ENCODE measurements at places on chromosomes 12 and 14. TPM values are rescaled to one million over a fixed set of nuclear protein-coding genes. Genes with fewer than 3 reads are reported as not detected.

GRCh38 chr14:71341156-71341555, 433.9 kb downstream of the PCNX1 start:
- DNase-seq = no peak

- no peak for DNase-seq
Measured at GRCh38 chr12:26651566-26652188, 181.3 kb downstream of the ITPR2 start.

Gene NTS
- total RNA-seq = 2.3 TPM

- DNase-seq = no peak
Measured at GRCh38 chr12:23634344-23634743, 315.1 kb downstream of the SOX5 start.

DNA sequence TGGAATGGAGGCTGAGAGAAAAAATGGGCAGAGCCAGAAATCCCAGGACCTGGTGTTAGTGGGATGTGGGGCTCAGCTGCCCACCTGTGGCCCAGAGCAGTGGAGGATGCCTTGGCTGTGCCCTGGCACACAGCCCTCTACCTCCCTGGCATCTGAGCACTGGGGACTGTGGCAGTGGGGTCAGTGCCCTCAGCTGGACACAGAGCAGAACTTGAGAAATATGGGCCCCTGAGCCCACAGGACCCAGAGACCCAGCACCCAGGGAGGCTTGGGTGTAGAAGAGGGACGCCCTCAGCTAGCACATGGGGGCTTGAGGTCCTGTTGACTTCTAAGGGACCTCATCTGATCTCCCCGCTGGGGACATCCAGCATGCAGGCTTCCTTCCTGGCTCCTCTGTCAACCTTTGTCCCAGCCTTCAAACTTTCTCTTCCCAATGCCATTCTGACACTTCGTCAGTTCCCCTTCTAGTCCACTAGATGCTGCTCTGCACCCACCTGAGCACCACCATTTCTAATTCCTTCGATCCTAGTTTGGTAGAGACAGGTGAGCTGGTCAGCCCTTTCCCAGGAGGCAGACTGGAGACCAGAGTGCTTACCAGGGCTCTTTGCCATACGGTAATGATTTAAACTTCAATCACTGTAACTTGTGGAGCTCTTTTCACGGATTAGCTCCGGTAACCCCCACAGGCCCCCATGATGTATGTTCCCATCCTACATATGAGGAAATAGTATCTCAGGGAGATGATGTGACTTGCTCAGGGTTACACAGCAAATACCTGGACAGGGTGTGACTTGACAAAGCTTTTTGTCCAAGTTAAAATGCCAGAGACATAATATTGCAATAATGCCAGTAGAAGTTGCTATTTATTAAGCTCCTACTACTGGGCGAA, 143.7 kb downstream of the ASCL4 start:
- DNase-seq = no peak

DNA sequence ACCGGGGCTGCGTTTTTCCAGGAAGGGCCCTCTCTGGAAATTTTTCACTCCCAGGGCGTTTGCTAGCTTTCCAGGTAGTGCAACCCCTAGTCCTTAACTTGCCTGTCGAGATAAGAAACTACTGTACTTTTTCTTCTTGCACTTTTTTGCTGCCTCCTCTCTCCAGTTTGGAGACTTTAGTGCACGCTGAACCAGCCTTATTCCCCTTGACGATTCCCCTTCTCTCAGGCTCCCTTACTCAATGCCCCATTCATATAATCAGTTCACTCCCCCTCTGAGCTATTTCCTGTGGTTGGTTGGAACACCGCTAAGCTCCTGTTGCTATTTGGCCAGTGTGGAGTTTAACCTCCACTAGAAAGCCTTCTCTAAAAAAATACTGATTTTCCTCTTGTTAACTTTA, 682 bp downstream of the CREBL2 start:
- no peak for DNase-seq

Gene CAPZA3
- total RNA-seq = not detected

GRCh38 chr14:59630288-59630963, 53.8 kb upstream of the CCDC175 start:
- DNase-seq = peak; percentile 41

GRCh38 chr14:103629503-103630121, 601 bp downstream of the KLC1 start:
- DNase-seq = peak; percentile 68

Gene ADSS1
- total RNA-seq = 5.1 TPM

DNA sequence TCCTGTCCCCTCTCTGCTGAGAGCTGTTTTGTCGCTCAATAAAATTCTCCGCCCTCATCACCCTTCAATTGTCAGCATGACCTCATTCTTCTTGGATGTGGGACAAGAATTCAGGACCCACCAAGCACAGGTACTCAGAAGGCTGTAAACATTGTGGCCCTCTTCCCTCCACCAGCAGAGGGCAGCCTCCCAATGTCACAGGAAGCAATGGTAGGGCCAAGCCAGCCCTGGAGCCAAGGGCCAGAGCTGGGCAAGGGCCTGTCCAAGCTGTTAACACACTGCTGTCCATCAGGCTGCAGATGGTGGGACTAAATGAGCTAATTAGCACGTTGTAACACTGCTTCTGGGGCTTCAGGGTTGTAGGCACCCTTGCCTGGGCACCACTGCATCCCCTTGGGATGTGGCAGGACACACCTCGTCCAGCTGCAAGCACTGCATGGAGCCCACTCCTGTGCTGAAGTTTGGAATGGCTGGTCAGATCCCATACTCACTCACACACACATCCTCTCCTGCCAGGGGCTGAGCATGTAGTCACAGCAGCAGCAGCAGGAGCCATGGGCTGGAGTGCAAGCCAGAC, 62.7 kb upstream of the HECTD1 start:
- DNase-seq = peak; percentile 57

GRCh38 chr12:116015525-116015924, 262.0 kb downstream of the MED13L start:
- DNase-seq = no peak

DNA sequence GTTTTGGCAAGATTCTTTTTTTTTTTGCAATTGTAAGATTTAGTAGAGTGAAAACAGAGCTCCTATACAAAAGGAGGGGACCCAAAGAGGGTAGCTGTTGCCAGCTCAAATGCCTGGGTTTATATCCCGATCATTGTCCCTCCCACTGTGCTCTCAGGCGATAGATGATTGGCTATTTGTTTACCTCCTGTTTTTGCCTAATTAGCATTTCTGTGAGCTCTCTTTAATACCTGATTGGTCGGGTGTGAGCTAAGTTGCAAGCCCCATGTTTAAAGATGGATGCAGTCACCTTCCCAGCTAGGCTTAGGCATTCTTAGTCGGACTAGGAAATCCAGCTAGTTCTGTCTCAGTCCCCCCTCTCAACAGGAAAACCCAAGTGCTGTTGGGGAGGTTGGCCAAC, 1.9 kb downstream of the EXOC3L4 start:
- DNase-seq = no peak

DNA sequence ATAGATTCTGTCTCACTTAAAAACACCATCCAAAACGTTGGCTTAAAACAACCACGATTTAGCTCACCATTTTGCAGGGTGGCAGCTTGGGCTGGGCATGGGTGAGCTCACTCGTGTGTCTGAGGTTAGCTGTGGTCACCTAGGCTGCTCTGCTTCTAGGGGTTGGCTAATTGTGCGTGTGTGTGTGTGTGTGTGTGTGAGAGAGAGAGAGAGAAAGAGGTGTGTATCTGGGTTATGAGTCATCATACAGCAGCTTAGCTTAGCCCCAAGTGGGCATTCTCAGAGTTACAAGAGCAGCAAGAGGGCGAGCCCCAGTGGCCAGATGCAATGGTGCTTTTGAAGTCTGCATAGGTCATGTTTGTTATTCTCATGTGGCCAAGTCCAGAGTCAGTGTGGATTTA, 6.0 kb downstream of the FBXW8 start:
- DNase-seq = peak; percentile 65

All from lower lobe of right lung (tissue), 2 donors.